ENCODE measurements at places on chromosomes 11 and 22. TPM values are rescaled to one million over a fixed set of nuclear protein-coding genes. Genes with fewer than 3 reads are reported as not detected.

GRCh38 chr11:119085437-119085847 lies 761 bp downstream of the HMBS start:
- no peak for DNase-seq

DNA sequence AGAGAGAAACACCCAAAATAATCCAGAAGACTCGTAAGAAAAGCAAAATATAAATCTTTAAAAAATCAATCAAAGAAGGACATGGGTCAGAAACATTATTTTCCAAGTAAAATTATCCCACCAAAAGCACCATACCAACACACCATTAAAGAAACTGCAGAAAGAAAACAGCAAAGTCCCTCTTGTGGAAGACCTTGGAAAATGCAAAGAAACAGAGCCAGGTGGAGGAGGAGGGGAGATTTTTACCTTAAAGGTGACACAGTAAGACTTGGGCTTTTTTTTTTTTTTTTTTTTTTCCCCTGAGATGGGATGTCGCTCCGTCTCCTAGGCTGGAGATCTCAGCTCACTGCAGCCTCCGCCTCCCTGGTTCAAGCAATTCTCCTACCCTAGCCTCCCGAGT lies 123.8 kb downstream of the LARGE1 start:
- no peak for DNase-seq

DNA sequence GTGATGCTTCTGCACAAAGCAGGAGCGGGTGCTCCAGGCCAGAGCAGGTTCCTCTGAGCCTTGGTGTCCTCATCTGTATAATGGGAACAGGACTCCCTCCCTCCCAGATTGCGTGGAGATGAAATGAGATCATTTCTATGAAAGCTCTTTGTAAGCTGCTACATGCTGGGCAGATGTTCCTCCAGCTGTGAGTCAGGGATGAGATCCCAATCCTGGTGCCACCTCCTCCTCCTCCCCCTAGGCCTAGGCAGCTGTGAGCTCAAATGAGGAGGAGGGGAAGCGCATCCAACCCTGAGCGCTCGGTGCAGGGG lies 7.0 kb upstream of the CABP2 start:
- no peak for DNase-seq

GRCh38 chr11:94740083-94741021 lies 27.8 kb upstream of the AMOTL1 start:
- peak; percentile 88 for DNase-seq

DNA sequence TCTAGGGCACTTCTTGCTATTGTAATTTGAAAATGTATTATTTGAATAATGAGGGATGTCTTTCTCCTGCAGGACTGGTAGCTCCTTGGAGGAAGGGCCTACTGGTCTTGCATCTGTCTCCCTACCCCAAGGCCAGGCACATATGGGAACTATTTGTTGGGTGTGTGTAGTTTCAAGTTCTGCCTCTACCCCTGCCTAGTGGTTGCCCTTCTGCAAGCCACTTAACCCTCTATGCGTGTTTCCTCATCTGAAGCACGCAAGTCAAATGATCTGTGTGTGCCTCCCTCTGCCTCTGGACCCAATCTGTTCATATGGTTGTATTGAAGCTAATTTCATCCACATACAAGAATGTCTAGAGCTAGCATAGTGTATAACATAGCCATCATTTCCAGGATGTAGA lies 67.0 kb downstream of the WNT11 start:
- DNase-seq, result no peak

DNA sequence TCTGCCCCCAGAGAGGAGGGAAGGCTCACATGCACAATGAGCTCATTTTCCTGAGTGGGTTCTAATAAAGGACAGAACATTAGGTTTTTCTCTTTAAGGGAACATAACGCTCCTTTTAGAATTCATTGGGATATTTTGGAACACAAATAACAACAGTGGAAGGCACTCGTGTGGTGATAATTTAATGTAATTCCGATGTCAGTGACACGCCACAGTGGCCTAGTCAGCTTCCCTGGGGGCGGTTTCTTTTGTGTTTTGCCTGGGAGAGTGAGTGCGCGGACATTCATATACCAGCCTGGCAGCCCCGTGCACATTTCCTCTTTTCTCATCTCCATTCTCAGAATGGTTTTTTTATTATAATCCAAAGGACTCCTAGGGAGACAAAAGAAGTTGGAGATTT lies 41.1 kb downstream of the SEZ6L start:
- DNase-seq, result no peak

DNA sequence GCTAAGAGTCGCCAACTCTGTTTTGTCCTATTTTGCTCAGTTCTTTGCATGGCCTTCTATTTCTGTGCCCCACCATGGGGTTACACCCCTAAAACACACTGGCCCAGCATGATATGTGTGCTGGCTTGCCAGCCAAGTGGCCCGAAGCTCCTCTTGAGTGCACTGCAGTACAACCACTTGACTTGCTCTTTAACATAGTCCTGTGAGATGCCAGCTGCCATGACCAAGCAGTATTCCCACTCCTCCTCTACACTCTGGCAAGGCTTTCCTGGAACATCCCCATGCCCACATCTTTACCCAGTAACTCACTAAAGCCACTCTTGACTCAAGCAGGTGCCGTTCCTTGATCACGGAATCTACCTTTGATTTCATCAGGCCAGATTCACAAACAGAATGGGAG lies 102.9 kb upstream of the GAL start:
- peak; percentile 89 for DNase-seq

DNA sequence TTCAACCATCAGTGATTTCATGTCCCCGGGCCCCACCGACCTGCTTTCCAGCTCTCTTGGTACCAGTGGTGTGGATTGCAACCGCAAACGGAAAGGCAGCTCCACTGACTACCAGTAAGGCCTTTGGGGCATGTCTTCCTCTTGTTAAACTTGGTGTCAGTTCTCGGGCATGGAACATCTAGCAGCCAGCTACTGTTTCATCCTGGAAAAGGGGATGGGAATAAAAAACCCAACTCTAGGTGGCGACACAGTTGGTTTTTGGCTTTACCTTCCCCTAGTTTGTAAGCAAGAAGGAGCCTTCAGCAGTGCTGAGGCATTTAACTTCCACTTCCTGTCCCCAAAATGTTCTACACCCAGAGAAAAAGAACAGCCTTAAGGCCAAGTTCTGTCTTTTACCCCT lies 76.7 kb downstream of the BMAL1 start:
- no peak for DNase-seq

DNA sequence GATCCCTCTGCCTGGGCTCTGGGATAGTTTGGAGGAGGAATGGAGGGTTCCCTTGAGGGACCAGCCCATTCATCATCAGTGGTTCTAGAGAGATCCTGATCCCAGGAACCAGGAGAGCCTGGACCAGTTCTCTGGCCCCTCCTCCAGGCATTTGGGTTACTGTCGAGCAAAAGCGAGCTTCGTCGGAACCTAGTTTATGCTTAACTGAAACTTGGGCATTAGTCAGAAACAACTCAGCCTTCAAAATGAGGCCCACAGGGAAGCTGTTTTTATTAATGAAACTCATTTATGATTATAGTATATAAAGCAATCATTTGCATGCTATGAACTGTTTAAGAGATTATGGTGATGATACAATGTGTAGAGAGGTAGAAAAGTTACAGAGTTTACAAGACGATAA lies 61.4 kb downstream of the LIF start:
- DNase-seq, result no peak

DNA sequence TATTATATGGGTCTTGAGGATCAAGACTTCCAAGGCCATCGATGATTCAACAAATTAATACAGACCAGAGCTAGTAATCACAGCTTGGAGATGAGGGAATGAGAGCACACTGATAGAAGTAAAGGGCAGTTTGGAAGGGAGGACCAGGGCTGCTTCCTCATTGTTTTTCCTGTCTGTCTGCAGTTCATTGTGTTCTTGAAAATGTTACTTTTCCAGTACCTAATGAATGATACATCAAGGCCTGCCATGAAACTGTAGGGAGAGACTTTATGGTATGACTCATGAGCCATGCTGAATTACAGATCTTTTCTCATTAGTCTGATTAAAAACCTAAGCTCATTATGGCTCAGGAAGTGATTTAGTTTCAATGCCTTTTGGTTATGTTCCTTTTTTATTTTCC lies 855.6 kb downstream of the KCNA4 start:
- no peak for DNase-seq

DNA sequence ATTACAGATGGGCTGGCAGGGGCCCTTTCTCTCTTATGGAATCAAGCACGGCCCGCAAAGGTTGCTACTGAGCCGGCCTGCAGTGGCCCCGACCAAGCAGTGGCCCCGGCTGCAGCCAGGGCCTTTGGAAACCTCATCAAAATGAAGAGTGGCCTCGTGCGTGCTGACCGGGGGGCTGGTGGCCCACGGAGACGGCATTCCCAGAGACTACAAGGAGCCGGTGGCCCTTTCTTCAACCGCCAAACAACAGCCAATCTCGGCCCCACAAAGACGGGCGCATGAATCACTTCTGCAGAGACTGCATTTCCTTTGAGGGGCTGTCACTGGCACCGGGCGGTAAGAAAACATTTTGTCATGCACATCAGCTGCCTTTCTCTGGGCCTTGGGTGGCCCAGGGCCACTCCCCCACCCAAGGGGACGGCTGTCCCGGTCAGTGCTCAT lies 43.1 kb upstream of the FGF3 start:
- DNase-seq, result peak; percentile 44

GRCh38 chr11:116925050-116925449 lies 87.6 kb upstream of the APOA1 start:
- DNase-seq, result no peak

GRCh38 chr11:96194581-96195374 lies 148.2 kb downstream of the MAML2 start:
- DNase-seq, result no peak

DNA sequence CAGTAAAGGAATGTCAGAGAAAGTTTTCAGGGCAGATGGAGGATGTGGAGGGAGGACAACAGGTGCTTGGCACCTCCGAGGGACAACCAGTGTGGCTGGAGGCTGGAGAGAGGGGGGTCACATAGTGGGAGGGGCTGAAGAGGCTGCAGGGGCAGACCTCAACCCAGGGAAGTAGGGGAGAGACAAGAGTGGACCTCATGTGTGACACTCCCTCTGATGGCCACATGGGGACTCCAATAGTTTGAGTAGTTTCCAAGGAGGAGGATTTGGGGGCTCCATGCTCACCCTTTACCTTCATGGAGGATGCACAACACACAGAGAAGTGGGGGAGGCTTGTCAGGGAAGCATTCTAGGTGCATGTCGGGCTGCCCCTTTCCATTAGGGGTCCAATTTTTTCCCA lies 35.1 kb upstream of the ASPHD2 start:
- DNase-seq, result no peak

DNA sequence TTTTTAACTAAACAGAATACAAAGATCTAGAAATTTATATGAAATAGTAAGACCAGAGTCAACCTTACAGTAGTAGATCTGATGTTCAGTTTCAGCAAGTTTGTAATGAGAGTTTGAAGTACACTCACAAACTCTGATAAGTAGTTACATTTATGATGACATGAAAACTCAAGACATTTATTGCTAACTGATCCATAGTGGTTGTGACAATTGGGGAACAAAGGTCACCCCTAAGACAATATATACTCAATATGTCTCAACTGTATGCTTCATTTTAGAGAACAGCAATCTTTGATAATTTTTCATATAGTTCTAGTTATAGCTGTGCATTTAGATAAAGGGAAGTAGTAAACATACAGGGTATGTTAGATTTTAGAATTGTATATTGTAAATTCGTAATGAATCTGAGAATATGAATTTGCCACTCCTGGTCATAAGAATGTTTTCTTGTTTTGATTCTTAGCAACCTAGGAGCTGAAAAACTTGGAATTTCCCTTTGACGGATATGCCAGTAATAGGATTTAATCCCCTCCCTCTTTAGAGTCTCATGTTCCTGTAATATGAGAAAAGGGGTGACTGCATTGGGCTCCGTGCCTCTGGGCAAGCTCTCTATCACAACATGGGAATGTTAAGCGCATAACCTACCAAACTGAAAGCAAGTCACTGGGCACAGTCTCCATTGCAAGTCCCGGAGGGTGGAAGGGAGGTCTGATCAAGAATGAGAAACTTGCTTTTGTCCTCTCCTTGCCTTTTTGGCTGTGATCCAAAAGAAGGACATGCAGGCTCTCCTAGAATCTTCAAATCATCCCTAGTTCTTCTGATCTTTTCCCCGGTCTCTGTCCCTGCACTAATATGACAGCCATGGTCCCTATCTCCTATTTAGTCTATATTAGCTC lies 11.4 kb downstream of the OR10D3 start:
- DNase-seq, result no peak

- DNase-seq, result no peak
Measured at GRCh38 chr22:30402028-30402765, 5.4 kb downstream of the SEC14L2 start.

DNA sequence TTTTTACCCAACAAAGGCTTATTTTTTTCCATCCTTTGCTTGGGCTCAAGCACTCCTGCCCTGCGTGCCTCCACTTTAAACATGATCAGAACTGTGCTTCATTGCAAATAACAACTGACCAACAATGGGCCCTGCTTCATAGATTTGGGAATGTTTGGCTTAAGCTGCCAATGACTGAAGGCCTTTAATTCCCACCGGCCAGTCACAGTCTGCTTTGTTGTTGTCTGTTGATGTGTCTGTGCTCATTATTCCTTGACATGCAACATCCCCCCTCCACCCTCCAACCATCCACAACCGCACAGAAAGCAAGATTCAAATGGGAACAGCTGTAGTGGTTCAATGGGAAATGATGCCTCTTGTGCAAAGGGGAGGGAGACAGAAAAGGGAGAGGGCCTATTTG lies 23.0 kb downstream of the PAX6 start:
- DNase-seq, result no peak

GRCh38 chr11:111906680-111907079 lies 4.9 kb downstream of the CRYAB start:
- no peak for DNase-seq

- DNase-seq, result peak; percentile 91
Measured at GRCh38 chr22:30396871-30397655, at the start of gene SEC14L2. Gene SEC14L2, plus strand, starts transcription at chr22:30397018. Its CDS starts 99 bp downstream, at chr22:30397117.

Gene DLAT
- total RNA-seq, result 17.9 TPM

Gene MS4A4A
- total RNA-seq, result 47.1 TPM

Gene TSPO
- total RNA-seq, result 366 TPM

Gene SYVN1
- total RNA-seq, result 45.1 TPM

Gene NECTIN1
- total RNA-seq, result 8.3 TPM

Gene LRRC32
- 56.0 TPM for total RNA-seq

Gene UPK3A
- total RNA-seq, result not detected

Gene SORL1
- 67.4 TPM for total RNA-seq
